ENCODE measurements at places on chromosomes 12 and 14.
A peak's percentile ranks its signal among the peaks of the same experiment; 100 is the strongest.

GRCh38 chr12:24394246-24394645 lies 444.8 kb upstream of the SOX5 start:
- no peak for DNase-seq

DNA sequence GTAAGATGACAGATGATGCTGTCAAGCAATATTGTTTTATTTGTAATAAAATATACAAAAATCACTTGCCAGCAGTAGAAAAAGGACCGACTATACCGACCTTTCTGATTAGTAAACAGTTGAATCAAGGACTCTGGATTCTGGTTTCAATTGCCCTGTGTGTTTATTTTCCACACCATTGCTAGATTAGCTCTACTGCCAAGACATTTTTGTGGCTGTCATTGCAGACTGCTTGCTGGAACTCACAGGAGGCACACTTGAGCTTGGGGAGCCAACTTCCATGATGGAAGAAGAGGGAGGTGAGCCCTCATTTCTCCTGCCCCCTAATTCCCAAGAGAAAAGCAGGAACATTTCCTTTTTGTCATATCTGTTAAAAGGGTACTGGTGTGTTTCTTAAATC lies 51.3 kb downstream of the MAPKAPK5 start:
- no peak for DNase-seq

- no peak for DNase-seq
These were observed 335.1 kb upstream of the OR4E1 start for GRCh38 chr14:22008766-22009165.

DNA sequence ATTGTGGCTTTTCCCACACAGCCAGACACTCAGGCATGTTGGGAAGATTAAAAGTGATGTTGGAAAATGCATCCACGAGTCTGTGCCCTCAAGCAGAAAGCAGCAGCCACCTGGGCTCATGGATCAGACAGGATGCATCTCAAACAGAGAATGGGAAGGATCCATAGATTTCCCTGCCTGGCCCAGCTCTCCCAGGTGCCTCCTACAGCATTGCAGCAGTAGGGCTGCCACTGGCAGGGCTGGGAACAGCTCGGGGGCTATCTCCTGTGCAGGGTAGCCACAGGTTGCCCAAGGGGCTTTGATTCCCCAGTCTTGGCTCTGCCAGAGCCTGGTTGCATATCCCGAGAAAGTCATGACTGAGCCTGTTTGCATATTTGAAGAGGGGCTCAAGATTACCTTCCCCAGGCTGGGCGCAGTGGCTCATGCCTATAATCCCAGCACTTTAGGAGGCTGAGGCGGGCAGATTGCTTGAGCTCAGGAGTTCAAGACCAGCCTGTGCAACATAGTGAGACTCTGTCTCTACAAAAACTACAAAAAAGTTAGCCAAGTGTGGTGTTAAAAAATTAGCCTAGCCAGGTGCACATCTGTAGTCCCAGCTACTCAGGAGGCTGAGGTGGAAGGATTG lies 19.5 kb downstream of the C14orf132 start:
- no peak for DNase-seq

GRCh38 chr12:26857465-26858176 lies 24.6 kb upstream of the ITPR2 start:
- no peak for DNase-seq

GRCh38 chr14:105166571-105167302 lies 1.8 kb downstream of the JAG2 start:
- no peak for DNase-seq

DNA sequence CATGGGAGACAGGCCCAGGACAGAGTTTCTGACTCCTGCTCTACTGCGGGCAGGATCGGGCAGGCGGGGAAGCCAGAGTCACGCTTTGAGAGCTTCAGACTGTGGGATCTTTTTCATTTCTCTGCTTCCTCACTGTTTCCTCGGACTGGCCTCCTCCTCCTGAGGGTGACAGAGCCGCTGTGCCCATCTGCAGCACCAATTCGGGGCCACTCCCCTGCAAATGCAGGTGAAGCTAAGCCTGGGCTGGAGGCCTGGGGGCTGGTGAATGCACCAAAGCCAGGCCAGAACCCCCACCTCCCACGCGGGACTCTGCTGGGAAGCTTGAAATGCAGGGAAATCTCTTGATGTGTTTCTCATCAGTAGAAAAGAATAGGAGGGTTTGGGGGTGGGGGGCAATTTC lies 77.5 kb downstream of the FOXN3 start:
- DNase-seq: no peak

DNA sequence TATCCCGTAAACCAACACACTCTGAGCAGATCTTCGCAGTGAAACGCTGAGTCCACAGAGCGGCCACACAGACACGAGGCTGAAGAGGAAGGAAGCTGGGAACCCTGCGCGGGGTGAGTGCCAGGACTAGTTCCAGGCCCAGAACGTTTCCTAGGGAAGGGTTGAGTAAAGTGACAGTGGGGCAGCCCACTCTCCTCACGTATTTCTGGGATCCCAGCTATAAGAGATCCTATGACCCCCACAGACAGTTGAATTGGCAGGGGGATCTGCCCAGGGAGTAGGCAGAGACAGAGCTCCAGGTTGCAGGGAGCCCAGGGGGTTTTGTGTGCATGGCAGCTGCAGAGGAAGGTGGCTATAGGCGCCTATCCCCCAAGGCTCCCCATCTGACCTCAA lies 51.1 kb downstream of the GTF2A1 start:
- DNase-seq: no peak

DNA sequence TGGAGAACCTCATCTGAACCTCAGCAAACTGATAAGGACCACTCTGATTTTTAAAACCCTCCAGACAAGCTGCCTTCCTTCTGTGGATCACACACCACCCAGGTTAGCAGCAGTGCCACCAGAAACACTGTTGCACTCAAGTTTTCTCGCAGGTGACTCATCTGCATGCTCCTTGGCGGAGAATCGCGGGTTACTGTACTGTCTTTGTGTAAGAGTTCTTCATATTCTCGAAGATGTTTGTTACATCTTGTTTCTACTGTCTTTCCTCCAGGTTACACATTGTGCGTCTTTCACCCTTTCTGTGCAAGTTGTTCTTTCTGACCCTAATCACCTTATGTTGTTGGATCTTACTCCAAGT lies 331.2 kb downstream of the CACNA1C start:
- no peak for DNase-seq

- DNase-seq: no peak
These were observed 31.7 kb downstream of the LRTM2 start for GRCh38 chr12:1852076-1852475.

GRCh38 chr12:106791531-106791930 lies 17.0 kb downstream of the RIC8B start:
- DNase-seq: peak; percentile 86

DNA sequence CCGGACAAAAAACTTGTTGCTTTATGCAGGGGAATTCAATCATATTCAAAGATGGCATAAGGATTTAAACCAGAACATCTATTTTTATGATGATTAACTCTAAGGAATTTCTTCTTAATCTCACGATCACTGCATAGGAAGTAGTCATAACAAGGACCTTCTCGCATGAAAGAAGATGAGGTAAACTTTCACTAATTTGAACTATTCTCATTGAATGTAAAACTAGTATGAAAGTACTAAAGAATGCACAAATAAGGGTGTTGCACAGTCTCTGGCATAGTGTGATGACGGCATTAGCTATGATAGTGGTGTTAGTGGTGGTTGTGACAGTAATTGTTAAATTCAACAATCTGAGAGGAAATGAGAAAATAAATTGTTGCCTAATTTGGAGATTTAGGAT lies 280.0 kb downstream of the SLC6A15 start:
- DNase-seq: no peak

DNA sequence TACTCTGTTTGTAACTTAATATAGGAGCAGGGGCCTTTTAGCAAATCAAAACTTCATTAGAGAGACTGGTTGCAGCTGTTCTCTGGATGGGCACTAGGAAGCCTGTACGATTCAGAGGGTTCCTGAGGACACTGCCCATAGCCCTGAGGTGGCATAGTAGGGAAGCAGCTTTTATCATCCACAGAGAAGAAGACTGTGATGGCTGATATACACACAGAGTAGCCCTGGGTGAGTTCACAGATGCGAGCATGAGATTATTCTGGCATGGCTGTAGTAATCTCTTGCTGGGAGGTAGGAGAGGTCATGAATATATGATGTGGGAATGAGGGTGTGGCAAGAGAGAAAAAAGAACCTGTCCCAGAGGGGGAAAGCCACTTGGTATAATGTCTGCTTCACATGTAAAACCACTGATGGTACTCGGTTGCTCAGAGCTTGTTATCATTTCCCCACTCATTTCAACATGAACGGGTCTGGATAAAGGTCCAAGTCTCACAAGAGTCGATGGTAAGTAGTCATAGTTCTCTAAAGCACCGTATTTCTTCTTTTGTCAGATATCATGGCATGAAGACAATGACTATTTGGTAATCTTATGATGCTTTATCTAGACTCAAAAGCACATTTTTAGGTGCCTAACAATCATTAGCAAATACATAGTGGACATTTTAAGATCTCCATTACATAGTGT lies 52.0 kb downstream of the PEBP1 start:
- no peak for DNase-seq

GRCh38 chr12:121872546-121873215 lies 14.0 kb upstream of the HPD start:
- peak; percentile 27 for DNase-seq

GRCh38 chr14:71952381-71953363 lies 20.4 kb downstream of the RGS6 start:
- DNase-seq: no peak

- DNase-seq: no peak
These were observed 1322.3 kb upstream of the TMEM132C start for GRCh38 chr12:126944684-126945083.

DNA sequence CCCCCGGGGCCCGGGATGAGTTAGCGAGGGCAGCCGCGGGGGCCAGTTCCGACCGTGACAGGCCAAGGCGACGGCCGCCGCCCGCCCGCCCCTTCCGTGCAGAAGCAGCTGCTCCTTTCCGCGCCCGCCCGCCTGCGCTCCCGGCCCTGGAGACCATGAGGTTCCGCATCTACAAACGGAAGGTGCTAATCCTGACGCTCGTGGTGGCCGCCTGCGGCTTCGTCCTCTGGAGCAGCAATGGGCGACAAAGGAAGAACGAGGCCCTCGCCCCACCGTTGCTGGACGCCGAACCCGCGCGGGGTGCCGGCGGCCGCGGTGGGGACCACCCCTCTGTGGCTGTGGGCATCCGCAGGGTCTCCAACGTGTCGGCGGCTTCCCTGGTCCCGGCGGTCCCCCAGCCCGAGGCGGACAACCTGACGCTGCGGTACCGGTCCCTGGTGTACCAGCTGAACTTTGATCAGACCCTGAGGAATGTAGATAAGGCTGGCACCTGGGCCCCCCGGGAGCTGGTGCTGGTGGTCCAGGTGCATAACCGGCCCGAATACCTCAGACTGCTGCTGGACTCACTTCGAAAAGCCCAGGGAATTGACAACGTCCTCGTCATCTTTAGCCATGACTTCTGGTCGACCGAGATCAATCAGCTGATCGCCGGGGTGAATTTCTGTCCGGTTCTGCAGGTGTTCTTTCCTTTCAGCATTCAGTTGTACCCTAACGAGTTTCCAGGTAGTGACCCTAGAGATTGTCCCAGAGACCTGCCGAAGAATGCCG lies 699 bp downstream of the MGAT2 start:
- peak; percentile 41 for DNase-seq

- no peak for DNase-seq
These were observed 252.4 kb upstream of the TBX3 start for GRCh38 chr12:114936148-114937079.

DNA sequence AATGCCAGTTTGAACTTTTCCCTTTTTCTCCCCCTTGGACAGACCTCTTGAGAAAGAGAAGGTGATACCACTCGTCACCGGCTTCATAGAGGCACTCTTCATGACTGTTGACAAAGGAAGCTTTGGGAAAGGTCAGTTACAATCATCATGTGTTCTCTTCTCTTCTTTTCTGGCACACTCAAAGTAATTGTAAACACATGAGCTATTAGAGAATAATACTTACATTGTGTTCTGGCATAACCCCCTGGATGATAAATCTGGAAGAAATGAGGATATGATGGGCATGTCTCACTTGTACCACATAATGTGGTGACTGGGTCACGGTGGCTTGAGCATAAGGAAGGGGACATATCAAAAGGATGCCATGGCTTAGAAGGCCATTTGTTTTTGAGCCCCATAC lies 20.0 kb downstream of the UTP20 start:
- DNase-seq: no peak

- peak; percentile 39 for DNase-seq
These were observed 110.5 kb downstream of the ASCL4 start for GRCh38 chr12:107884769-107885694.
